ENCODE measurements at places on chromosomes 5 and 9.

DNA sequence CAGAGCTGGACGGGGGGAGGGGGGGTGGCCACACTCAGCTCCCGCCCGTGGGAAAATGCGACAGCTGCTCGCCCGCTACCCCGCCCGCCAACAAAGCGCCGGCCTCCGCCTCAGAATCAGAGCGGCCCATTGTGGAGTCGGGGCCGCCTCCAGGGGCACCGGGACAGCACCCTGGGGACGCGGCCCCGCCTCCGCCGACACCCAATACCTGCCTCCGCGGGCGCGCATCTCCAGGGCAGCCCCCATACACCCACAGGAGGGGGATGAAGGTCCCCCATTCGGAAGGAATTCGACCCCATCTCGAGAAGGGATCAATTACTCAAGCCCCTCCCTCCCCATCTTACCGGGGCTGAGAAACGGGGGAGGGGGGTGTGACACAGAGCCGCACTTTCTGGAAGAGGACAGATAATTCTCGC lies 1.3 kb downstream of the NOTCH1 start:
- DNase-seq: no peak

DNA sequence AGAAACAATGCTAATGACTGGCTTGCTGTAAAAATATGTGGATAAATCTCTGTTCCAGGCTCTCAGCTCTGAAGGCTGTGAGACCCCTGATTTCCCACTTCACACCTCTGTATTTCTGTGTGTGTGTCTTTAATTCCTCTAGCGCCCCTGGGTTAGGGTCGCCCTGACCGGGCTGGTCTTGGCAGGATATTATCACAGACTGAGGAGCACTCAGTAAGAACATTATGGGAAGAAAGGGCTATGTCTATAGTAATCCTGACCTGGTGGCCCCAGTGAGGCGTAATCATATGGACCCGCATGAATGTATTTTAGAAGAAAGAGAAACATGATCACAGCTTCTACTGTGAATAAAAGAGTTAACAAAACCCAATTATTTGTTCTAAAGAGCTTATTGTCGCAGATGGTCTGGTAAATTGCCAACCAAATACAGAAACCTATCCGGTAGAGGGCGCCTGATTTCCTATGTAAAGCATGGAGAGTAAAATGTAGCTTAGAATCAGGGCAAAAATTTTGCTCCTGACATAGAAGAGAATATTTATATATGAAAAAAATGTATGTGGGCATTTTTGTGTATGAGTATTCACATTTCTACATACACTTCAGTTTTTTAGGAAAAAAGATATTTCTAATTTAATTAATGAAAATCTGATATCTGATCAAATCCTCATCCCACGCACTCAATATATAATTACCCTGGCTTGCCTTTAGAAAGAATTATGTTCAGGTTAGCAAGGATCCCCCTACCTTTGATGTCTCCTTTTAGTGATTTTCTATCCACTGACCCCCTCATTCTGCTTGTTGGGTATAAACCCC lies 5.8 kb upstream of the IFNA1 start:
- DNase-seq: peak; percentile 66

- no peak for DNase-seq
Measured at GRCh38 chr5:96538808-96539250, 105.8 kb upstream of the PCSK1 start.

- no peak for DNase-seq
Measured at GRCh38 chr5:134803821-134804220, 41.9 kb upstream of the C5orf24 start.

GRCh38 chr5:137856916-137857862 lies 10.5 kb upstream of the MYOT start:
- no peak for DNase-seq

DNA sequence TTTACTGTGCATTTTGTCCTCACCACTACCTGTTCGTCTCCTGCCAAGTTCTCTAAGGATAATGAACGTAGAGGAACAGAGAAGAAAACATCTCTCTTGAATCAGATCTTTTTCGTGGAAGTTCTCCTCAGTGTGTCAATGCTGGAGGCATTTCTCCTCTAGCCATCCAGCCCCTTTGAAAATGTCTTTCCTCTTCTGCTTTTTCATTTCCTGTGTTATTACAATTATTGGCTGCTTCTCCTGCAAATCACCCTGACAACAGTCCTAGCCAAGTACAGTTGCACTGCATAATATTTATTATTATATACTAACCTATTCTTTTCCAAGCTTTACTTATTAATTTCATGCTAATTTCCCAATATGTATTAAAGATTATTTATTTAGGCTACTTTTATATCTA lies 61.8 kb upstream of the TRPM3 start:
- DNase-seq: no peak

DNA sequence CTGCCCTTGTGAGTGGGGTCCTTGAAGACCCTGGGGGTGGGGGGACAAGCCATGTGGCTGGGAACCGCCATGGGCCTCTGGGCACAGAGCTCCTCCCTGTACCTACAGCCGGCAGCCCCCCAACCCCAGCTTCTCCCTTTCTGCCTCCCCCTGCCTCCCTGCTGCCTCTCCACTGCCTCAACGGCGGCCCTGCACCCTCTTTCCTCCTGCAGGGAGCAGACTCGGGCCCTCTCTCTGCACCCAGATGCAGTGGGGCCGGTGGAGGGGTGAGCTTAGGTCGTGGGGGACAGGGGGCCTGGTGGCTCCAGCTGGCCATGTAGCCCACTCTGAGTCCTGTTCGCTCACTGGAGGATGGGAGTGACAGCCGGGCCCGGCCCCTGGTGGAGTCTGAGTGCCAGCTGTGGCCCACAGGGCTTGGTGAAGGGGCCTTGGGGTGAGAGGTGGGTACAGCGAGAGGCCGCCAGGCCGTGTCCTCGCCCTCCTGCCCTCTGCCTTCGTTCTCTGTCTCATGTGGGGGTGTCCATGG lies 139.3 kb upstream of the COL5A1 start:
- DNase-seq: no peak

- DNase-seq: no peak
Measured at GRCh38 chr5:151483176-151483575, 35.8 kb downstream of the SLC36A1 start.

DNA sequence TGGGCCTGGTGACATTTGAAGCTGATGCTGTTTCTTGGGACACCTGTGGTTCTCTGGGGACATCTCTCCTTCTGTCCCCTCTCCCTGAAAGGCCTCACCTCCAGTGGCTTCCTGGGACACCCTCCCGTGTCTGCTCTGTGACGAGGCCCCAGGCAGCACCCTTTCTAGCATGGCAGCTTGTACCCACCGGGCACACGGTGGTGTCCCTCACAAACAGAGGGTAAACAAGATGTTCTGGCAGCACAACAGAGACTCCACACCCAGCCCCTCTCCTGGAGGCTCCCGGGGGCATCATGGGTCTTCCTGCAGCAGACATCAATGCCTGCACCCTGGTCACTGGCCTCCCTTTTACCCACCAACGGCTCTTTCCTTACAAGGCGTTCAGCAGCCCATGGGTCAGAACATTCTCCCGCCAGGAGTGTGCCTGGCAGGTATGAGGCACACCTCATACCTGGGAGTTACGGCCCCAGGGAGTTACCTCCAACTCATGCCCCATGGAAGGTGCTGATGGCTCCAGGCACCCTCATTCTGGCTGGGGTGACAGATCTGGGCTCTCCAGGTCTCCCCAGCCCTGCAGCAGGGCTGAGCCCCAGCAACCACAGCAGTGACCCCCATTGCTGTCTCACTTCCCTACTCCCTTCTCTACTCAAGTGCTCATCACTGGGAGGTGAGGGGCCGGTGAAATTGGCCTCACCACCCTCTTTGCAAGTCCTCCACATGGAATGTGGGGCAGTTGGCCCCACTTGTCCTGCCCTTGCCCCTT lies 51.1 kb downstream of the BARX1 start:
- no peak for DNase-seq

- peak; percentile 77 for DNase-seq
Measured at GRCh38 chr9:20701060-20701459, 17.0 kb downstream of the FOCAD start.

DNA sequence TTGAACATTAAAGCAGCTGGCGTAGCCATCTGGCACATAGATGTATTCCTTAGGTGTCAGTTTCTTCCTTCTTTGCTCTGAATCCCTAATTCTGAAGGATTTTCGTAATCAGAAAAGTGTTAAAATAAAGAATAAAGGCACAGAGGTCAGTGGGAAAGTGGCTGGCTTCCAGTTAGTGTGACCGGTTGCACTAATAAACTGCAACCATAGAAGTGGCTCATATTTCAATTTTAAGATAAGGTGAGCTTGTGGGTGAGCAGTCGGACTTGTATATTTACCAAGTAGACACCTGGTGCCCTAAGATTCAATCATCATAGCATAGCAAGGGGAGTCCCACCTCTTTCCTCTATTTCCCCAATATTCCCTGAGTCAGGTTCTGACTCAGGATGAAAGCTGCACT lies 459.6 kb downstream of the ACTL7B start:
- DNase-seq: no peak

DNA sequence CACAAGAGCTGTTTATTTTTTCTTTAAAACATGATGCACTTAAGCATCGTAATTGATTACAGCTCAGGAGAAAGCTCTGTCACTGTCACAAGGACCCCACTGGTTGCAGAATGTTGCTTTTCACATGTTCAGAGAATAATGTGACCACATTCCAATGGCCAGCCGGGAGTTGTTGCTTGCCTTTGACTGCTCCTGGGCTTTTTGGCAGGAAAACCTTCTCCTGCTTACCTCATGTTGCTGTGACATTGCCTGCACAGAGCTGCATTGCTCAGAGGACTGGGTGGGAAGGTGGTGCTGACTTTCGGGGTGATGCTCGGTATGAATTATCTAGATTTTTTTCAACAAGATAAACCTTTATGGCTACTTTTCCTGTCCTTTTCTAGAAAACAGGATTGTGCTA lies 88.2 kb downstream of the PALM2AKAP2 start:
- peak; percentile 87 for DNase-seq

GRCh38 chr5:175025077-175025476 lies 300.7 kb downstream of the MSX2 start:
- DNase-seq: no peak

GRCh38 chr5:73625944-73626811 lies at the start of gene ARHGEF28:
TSS of gene ARHGEF28 (plus strand) at chr5:73626196. CDS start at chr5:73684852, 58,656 bp downstream.
- DNase-seq: peak; percentile 5

DNA sequence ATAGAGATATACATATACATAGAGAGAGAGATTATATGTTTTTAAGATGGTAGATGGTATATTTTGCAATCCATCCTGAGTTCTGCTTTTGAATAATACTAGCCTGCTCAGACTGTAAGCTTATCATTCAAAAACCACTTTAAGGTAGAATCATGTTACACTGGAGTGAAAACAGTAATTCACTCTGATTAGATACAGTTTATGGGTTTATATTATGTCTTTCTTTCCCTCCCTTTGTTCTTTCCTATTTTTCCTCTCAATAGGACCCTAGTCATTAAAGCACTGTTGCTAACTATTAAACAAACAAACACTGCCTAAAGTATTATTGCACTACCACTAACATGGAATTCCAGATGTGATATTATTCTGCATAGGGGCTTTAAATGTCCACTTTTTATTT lies 202.0 kb downstream of the ADAMTSL1 start:
- DNase-seq: no peak

DNA sequence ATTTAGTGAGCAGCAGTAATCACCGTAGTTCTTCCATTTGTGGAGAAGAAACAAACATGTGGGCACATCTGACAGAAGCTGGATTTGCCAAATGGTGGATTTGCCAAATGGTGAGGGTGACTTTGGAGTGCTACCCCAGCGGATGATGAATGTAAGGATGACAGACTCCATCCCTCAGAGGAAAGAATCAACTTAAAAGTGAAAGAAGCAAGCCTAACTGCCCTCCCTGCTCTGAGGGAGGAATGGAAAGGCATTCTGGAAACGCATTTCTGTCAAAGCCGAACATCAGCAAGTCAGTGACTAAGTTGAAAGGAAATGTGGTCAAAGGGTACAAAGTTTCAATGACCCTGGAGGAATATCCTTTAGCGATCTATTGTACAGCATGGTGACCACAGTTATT lies 143.5 kb downstream of the GPBP1 start:
- DNase-seq: no peak

GRCh38 chr5:40599676-40600075 lies 80.0 kb upstream of the PTGER4 start:
- no peak for DNase-seq

GRCh38 chr9:83935276-83935935 lies 14.2 kb upstream of the KIF27 start:
- DNase-seq: no peak

- DNase-seq: no peak
Measured at GRCh38 chr5:134139377-134139851, 24.9 kb downstream of the TCF7 start.

- DNase-seq: no peak
Measured at GRCh38 chr5:94423411-94423810, 195.0 kb downstream of the KIAA0825 start.

- no peak for DNase-seq
Measured at GRCh38 chr5:172243302-172243701, 40.3 kb downstream of the UBTD2 start.

DNA sequence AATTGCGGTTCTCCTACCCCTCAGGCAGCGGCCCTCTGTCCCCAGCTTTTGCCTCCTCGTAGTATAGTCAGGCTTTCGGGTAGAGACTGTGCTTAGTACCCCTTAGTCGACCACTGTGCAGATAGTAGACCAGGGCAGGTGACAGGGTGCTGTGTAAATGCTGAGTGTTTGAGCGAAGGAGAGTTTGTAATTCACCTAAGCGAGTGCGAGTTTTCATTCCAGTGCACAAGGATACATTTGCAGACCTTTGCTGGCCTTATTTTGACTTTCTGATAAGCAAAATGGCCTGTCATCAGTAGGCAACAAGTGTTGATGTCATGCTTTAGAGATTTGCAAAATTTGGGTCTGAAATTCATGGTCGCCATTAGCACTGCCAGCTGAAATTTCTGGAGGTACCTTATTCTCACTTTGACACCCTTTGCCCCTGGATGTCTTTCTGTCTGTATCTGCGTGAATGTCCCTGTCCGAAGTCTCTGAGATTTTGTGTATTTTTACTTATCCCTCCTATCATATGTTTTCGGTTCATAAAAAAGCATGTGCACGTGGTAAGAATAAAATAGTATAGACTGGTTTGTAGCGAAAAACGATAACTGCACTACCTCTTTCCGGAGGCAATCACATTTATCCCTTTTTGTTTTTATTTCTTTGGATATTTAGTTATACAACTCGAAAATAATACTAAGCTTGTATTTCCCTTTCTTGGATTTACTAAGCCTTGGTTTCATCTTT lies 1.9 kb downstream of the LMNB1 start:
- DNase-seq: no peak

- DNase-seq: no peak
Measured at GRCh38 chr9:97812247-97812543, 40.8 kb upstream of the FOXE1 start.

GRCh38 chr5:165620394-165620793 lies 2115.0 kb downstream of the MAT2B start:
- DNase-seq: no peak

- no peak for DNase-seq
Measured at GRCh38 chr9:14445946-14446345, 132.0 kb upstream of the NFIB start.

Data from cerebellar cortex (tissue), 1 donor.